ENCODE measurements at places on chromosomes 12 and 14.

GRCh38 chr12:39443081-39443928, at the start of gene KIF21A:
TSS of gene KIF21A (minus strand) at chr12:39443120. CDS start at chr12:39442970, 150 bp downstream.
- peak; percentile 80 for DNase-seq

- DNase-seq = no peak
Observed at GRCh38 chr12:97645726-97646125, 183.1 kb downstream of the RMST start.

DNA sequence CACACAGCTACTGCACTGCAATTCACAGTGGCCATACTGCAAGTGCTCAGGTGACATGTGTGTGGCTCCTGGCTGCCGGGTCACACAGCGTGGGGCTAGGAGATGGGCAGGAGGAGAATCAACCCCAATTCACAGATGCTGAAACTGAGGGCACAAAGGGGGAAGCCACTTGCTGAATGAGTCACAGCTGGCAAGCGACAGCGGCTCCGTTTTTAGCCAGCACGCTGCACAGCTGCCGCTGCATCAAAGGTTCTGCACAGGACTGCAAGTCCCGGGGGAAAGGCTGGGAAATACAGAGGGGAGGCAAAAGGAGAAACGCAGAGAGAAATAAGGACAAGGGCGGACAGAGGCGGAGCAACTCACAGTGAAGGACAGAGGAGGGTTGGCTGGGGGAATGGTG, 57.9 kb downstream of the KDM2B start:
- no peak for DNase-seq

GRCh38 chr12:32877601-32878459, 18.7 kb downstream of the PKP2 start:
- DNase-seq = no peak

- DNase-seq = no peak
Observed at GRCh38 chr12:57196439-57196838, 20.2 kb upstream of the NXPH4 start.

- DNase-seq = no peak
Observed at GRCh38 chr12:15173142-15173541, 48.1 kb downstream of the RERG start.

DNA sequence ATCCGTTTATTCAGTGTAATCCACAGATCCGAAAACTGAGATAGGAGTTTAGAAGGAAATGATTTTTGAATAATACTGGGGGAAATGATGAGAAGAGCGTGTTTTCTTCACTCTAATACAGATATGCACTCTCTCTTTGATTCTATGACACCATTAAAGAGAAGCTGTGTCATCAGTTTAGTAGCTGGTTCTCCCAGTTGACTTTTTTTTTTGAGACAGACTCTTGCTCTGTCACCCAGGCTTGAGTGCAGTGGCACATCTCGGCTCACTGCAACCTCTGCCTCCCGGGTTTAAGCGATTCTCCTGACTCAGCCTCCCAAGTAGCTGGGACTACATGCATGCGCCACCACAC, 48.4 kb upstream of the EML1 start:
- no peak for DNase-seq

DNA sequence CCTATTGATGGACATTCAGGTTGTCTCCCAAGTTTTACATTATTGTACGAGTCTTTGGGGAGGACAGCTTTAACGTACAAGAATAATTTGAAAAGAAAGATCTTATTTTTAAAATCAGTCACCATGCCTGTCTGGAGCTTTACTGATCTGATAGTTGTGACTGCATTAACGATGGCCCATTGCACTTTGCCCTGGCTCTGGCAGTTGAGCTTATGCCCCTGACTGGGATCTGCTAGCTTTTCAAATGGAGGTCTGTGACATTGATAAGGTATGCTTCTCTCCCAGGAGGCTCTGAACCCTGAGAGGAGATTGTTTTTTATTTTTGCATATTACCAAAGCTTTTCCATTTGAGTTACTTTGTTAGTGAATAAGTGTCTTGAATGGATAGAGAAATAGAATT, 17.9 kb upstream of the RAB3IP start:
- DNase-seq = no peak

GRCh38 chr14:19974844-19975243, 547 bp upstream of the OR4K15 start:
- DNase-seq = peak; percentile 19

- DNase-seq = no peak
Observed at GRCh38 chr12:82593143-82593542, 93.6 kb upstream of the TMTC2 start.

GRCh38 chr14:54453252-54453651, 12.1 kb upstream of the CNIH1 start:
- no peak for DNase-seq

GRCh38 chr12:33245434-33245833, 194.2 kb downstream of the SYT10 start:
- DNase-seq = no peak

- no peak for DNase-seq
Observed at GRCh38 chr14:105096206-105096875, 31.1 kb upstream of the GPR132 start.

GRCh38 chr12:77768558-77768957, 62.1 kb upstream of the NAV3 start:
- no peak for DNase-seq

GRCh38 chr14:69133206-69134125, 19.5 kb downstream of the DCAF5 start:
- no peak for DNase-seq

GRCh38 chr12:54689034-54689372, 40.8 kb upstream of the DCD start:
- no peak for DNase-seq

- DNase-seq = no peak
Observed at GRCh38 chr12:24460099-24460498, 488.8 kb downstream of the BCAT1 start.

- peak; percentile 50 for DNase-seq
Observed at GRCh38 chr12:115916910-115917668, 360.4 kb downstream of the MED13L start.

GRCh38 chr12:39930101-39930500, 175.8 kb downstream of the SLC2A13 start:
- DNase-seq = no peak

DNA sequence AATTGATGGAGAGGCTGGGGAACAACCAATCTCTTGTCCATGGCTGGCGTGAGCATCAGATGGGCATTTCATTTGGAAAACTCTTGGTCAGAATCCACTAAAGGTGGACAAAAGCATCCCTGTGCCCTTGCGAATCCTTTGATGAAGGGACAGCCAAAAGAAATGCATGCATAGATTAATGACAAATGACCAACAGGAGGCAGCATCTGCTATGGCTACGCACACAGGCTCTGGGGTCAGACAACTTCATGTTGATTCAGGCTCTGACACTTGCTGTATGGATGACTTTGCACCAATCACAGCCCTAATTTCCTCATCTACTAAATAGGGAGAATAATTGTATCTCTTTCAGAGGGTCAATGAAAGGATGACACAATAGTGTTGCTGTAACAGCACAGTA, 117.5 kb downstream of the ASCL4 start:
- DNase-seq = no peak

GRCh38 chr12:53295891-53296219, 513 bp downstream of the PFDN5 start:
- no peak for DNase-seq

DNA sequence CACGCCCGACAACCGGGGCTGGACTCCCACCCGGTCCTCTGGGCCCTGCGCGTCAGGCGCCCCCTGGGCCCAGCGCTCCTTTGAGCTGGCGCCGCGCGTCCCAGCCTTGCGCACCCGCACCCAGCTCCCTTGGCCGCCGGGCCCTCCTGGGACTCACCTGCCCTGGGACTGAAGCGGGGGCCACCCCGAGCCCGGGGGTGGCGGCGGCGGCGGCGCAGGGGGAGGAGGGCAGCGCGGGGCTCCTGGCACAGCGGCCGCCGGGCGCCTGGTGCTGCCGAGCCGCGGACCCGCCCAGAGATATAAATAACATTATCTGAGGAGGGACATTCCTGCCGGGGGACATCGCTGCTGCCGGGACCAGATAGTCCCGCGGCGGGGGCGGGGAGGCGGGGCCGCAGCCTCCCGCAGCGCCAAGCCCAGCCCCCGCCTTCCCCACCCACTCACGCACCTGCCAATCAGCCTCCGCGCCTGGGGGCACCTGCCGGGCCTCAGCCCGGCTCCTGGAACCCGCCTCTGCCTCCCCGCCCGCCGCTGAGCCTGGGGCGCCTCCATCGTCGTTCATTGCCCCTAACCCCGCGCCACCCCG, at the start of gene SPTB:
Gene SPTB, minus strand, starts transcription at position 273 of the 586 bp plus-strand sequence. CDS start 56,813 bp downstream, outside the sequence.
- peak; percentile 49 for DNase-seq

GRCh38 chr14:101708853-101709532, 52.5 kb upstream of the PPP2R5C start:
- DNase-seq = no peak

DNA sequence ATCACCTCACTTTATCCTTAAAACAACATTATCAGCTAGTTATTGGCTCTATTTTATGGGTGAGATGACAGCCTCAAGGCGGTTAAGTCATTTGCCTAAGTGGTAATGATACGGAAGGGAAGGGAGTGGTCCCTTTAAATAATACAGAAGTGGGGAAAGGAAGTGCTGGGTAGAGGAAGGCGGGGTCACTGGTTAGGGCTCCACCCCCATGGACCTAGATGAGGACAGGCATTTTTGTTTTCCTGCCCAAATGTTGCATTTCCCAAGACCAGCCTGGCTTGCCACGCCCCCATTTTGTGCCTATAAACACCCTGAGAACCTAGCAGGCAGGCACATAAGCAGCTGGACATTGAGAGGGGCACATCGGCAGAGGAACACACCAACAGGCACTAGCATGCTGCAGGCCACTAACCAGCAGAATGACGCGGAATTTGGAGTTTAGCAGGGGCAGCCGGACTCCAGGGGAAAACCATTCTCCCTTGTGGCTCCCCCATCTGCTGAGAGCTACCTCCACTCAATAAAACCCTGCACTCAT, 100.9 kb downstream of the EPS8 start:
- no peak for DNase-seq

- no peak for DNase-seq
Observed at GRCh38 chr12:19885093-19885812, 446.0 kb downstream of the AEBP2 start.

DNA sequence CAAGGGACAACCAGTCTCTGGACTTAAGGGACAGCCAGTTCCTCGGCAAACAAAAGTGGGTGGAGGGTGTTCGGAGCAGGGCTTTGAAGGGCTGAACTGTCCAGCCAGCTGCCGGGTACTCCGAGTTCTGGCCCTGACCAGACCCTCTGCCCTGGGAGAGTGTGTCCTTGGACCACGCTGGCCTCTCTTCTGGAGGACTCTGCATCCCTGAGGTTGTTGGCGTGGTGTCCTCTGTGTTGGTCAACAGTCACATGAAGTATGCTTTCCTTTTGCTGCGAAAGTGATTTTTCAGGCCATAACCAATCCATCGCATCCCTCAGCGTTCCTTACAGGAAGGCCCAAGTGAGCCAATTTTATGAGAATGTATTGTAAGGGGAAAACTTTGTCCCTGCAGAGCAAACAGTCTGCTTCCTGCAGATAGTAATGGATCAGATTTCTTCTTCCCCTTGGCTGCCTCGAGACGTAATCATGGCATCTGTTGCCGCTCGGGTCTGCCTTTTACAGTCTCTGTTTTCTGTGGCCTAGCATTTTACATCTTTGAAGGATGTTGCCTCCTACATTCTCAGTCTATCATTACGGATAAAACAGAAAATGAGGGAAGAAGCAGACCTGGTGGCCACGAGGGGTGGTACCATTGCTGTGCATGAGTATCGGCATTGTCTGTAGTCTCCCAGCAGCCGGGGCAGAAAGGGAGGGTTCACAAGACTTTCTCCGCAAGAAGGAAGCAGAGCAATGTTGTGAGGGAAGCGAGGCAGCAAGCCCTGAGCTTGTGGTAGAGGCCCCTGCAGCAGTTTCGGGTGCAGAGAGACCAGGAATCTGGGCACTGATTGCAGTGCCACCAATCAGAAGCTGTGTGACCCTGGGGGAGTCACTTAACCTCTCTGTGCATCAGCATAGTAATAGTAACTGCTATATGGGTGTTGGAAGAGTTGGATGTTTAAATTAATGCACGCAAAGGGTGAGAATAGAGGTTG, 47.4 kb downstream of the SMIM41 start:
- DNase-seq = no peak

- no peak for DNase-seq
Observed at GRCh38 chr12:103864710-103865109, 23.7 kb upstream of the NT5DC3 start.

DNA sequence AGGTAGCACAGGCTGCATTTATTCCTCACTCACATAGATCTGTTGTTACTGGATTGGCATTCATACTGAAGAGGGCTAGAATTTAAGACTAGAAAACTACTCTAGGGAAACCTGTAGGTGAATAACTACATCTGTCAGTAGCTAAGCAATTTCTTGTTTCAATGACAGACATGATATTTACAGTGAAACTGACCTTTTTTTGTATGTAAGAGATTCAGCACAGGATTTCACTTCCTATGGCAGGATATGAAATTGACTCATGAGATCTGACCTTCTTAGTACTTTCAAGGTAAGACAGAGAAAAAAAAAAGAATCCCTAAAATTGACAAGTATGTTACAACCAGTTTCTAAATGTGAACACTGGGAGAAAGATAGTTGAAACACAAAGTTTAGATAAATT, 189.8 kb upstream of the SLC16A7 start:
- DNase-seq = no peak

- DNase-seq = no peak
Observed at GRCh38 chr12:124618291-124618902, 51.0 kb upstream of the NCOR2 start.

DNA sequence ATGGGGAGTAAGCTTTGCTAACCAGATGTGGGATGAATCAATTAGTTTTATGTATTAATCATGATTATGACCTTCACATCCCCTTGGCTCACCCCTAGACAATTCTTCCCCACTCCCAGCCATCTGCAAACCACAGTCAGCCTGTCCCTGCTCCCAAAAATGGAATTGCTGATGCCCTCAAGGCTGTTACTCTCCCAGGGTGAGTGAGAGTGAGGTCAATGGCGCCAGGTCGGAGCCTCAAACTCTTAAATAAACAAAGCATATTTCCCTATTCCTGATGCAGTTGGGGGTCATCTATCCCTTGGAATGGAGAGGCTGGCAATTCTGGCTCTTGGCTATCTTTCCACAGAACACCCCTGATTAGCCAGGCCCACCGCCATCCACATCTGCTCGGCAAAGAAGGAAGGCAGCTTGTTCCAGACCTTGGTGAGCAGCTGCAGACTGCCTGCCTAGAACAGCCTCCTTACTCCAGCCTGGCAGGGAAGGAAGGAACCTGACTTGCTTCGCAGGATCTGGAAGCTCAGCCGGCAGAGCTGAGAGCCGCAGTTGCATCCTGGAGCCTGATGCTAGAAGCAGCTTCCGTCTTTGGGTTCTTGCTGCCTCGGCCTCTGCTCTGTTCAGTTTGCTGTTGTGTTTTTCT, 57.0 kb downstream of the SMUG1 start:
- DNase-seq = no peak
